ENCODE measurements at places on chromosomes 5 and 9. TPM values are rescaled to one million over a fixed set of nuclear protein-coding genes. Genes with fewer than 3 reads are reported as not detected.
A peak's percentile ranks its signal among the peaks of the same experiment; 100 is the strongest.

GRCh38 chr5:35478856-35479682 lies 138.6 kb upstream of the SPEF2 start:
- peak; percentile 84 for DNase-seq

The TPD52L3 gene
- not detected for total RNA-seq

DNA sequence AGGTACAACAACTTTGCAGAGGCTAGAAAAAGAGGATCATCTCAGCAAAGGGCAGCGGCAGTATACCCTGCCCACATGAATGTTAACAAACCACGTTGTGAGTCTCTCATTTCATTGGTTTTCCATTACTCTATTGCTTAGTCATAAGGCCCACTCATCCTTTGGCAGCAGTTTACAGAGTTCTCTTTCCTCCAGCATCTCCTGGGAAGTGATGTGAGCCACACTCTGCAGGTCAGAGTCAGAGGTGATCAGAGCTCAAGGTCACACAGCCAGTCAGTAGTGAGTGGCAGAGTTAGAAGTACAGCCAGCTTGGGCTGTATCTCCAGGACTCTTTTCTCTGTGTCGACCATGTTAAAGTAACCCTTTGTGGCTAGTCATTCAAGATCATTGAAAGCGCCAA lies 599.6 kb upstream of the GRAMD2B start:
- DNase-seq: peak; percentile 49

DNA sequence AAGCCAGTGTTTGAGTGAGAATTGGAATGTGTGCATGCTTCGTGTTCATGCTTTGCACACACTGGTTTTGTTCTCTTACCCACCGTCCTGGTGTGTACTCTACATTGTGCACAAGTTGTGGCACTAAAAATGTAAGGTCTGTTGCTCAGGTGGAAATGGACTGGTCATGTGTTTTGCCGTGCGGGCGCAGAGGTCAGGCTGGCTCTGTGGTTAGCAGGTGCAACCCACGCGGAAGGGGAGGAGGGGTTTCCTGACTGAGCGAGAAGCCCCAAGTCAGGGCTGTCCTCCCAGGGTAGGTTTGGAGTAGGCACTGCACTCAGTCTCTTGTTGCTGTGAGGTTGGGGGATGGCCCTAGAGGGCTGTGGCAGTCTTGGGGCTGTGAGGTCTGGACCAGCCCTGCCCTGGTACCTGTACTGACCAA lies 86.6 kb downstream of the EHMT1 start:
- no peak for DNase-seq

- no peak for DNase-seq
Observed at GRCh38 chr5:135402031-135402430, 3.0 kb upstream of the MACROH2A1 start.

DNA sequence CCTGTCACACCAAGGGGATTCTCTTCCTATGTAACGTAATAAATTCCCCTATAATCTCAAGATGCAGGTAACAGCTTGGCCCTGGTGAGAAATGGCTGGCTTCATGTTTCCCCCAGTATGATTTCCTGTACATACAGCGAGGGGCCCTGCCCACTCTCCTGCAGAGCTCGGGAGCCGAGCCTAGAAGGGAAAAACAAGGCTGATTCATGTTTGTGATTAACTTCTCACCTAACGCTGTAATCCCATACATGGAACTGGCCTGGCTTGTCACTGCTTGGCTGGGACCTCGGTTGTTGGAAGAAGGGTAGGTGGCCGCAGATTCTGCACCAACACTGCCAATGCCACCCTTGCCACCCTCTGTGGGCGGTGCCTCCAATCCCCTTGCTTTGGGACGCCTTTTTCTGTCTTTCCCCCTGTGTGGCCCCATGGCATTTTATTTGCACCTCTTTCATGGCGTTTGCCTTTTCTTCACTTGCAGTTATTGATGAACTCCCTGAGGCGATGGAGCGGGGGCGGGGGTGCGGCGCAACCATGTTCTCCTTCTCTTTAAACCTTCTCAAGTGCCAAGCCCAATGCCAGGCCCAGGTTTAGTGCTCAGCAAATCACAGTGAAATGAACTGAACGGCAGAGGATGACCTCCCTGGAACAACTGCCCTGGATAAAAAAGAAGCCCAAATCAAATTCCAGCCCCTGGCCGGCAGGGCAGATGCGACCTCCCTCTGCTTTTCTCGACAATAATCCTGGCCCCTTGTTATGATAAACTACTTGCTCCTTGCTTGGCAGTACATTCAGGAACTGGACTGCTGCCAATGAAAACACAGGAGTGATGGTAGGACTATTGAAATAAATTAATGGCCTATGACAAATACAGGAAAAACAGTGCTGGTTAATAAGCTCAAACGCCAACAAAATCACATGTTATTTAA lies 108.1 kb downstream of the TMEM174 start:
- DNase-seq: peak; percentile 46
